ENCODE measurements at places on chromosomes 12 and 14.
A peak's percentile ranks its signal among the peaks of the same experiment; 100 is the strongest.

GRCh38 chr12:75419841-75420240 is 29.0 kb downstream of the GLIPR1L2 start:
- DNase-seq: no peak

- no peak for DNase-seq
Measured at GRCh38 chr12:107196681-107197080, 103.3 kb upstream of the CRY1 start.

DNA sequence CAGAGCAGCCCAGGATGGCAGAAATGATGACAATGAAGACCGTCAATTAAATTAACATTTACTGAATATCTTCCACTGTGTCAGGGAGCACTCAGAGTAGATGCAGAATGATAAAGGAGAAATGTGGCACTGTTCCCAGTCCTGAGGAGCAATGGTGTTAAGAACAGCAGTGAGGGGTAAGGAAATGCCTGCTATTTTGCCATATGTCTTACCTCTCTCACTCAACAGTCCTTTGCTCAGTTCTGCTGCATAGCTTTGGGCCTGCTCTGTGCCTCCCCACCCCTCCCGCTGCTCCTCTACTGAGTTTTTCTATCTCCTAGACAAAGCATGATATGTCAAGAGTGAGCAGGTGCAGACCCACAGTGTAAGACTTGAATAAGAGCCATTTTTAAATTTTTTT is 318.8 kb downstream of the NAV3 start:
- DNase-seq: no peak

GRCh38 chr14:101456246-101457175 is 104.8 kb upstream of the DIO3 start:
- DNase-seq: no peak

DNA sequence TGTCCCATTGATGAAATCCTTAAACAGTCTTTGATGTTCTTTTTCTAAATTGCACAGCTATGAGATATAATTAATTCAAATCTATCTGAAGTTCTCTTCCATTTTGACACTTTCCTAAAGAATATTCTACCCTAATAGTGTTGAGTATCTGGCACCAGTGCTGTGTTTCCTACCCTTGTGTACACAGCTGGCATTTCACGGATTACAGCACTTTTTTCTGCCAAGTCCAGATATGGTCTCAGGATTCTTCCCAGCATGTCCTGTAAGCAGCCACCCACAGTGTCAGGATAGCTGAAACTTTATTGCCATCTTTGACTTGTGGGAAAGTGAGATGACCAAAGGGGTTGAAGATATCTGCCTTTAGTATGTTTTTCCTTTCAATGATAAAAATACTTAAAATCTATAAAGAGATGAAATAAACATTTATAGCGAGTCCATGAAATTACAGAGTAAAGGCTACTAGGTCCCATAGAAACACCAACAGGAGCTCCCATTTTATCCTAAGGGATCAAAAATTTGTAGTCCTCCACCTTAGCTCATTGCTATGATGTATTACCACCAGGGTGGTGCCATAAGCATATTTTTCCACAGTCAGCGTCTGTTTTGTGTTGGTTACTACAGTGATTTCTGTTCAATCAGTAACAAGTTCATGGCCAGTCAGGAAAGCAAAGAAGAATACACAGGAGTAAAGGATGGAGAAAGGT is 96.7 kb downstream of the TRHDE start:
- no peak for DNase-seq

GRCh38 chr12:3496957-3497356 is 6.0 kb downstream of the PRMT8 start:
- DNase-seq: no peak

DNA sequence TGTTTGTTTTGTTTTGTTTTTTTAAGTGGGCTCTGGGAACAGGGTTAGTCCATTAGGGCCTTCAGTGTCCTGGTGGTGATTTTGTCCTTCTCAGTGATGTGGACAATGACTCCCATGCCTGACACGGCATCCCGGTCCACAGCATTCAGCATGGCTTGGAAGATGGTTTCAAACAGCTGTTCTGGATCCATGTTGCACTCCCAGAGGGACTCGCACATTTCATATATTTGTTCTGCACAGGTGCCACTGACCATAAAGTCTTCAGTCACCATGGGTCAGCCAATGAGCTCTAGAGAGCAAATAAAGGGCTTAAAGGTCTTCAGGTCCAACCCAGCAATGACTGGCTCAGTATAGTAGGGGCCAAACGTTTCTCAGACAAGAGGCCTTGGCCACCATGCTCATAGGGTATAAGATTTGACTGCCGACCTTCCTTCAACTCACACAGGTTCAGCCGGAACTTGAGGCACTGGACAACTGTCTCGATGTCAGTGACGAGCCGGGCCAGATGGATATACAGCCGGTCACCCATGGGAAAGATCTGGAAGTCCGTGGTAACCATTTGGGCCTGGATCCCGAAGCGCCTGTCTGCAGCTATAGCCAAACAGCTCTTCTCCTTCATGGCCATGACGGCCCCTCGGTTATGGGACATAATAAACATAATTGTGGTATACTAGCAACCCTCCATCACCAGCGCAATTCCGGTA is 18.0 kb downstream of the OR10P1 start:
- DNase-seq: no peak

GRCh38 chr12:16949871-16950667 is 344.1 kb upstream of the LMO3 start:
- DNase-seq: no peak

DNA sequence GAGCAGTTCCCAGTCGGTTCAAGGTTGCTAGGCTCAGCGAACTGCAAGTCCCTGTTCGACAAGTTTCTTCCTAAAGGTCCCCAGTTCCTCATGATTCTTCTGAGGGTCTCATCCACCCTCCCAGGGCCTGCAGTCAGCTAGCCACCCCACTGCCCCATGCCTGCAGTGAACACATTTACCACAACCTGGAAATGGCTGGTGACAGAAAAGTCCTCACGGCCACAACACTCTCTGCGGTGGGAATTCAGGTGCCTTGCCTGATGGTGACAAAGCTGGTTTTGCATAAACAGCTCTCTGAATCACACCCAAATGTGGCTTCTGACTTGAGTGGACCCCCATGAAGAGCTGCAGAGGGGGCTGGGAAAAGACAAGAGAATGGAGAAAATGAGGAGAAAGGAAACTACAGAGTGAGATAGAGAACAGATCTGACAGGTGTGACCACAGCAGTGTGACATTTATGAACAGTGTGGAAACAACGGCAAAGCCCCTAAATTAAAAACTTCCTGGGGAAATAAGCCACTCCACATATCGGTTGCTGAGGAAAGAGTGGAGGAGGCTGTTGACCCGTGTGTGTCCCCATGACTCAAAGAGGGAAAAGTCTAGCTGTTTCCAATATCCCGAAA is 1.3 kb upstream of the CD27 start:
- DNase-seq: no peak

DNA sequence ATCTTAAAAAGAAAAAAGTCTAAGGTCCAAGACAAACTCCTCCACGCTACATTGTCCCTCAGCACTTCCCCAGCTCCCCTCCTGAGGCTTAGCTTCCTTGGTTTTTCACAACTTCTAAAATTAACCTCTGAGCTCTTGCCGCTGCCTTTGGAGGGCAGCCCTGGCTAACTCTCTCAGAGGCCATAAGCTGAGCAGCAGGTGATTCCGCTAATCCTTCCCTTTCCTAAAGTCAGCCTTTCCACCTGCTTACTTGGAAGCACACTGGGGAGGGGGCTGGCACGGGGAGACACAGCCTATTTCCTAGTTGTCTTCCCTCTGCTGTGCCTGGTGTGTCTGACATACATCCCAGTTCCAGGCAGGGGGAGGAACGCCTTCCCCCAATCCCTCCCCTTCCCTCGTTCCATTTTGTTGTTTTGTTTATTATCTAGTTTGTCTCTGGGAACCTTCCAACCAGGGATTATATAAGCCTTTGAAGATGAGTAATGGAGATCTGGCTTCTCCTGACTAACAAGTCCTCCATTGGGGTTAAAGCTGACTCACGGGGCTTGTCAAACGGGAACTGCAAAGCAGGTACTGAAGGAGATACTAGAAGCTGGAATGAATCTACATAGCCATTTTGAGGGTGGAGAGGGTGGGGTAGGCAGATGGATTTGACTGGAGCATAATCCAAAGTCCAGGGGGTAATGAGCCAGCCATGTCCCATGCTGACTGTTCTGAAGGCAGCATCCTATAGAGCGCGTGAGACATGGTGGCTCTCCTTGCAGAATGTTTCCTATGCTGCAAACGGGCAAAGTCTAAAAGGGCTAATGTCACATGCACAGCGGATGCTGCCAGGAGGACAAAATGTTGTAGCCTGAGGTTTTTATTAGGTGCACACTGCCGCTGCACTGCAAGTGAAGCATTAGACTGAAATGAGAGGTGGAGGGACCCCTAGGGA is 230.8 kb downstream of the FOXN3 start:
- DNase-seq: peak; percentile 53

DNA sequence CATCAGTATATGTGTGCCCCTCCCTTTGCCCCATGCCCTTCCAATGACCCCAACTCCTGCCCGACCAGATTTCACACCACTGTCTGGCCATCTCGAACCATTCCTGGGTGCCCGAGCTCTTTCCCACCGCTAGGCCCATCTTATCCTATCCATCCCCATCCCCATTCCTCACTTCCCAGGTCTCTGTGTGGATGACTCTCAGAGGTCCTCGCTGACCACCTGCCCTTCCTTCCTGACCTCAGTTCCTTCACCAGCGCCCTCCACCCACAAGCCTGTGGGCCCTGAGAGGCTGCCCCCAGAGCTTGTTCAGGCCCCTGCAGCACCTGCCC is 49.1 kb downstream of the CYP46A1 start:
- no peak for DNase-seq

GRCh38 chr14:61125867-61126572 is 145.0 kb downstream of the SLC38A6 start:
- DNase-seq: no peak

- no peak for DNase-seq
Measured at GRCh38 chr12:95723693-95724384, 66.7 kb downstream of the NTN4 start.

DNA sequence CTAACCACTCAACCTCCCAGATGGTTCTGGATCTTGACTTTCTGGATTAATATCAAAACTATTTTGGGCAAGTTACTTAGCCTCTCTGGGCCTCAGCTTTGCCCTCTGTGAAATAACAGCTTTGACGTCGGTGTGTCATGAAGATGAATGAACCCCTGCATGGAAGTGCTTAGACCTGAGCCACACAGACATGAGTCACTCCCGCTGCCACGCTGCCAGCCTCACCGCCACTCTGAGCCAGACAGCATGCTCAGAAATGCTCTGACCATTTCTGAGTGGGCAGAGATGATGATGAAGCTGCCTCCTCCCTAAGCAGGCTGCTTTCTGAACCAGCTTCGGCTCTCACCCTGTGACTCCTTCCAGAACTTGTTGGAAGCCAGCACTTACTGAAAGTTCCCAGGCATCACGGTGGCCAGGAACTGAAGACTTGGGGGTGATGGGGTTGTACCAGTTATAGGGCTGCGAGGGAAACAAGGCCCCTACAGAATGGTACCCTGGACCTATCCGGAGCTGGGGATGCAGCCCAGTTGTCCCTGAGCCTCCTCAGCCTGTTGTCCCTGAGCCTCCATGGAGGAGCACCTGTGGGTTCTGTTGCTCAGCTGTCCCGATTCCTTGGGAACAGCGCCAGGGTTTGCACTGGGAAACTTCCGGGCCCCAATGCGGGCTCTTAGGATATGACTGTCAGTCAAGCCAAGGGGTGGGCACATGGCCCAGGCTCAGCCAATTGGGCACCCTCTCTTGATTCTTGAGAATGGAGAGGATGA is 2.0 kb upstream of the CCDC197 start:
- no peak for DNase-seq

DNA sequence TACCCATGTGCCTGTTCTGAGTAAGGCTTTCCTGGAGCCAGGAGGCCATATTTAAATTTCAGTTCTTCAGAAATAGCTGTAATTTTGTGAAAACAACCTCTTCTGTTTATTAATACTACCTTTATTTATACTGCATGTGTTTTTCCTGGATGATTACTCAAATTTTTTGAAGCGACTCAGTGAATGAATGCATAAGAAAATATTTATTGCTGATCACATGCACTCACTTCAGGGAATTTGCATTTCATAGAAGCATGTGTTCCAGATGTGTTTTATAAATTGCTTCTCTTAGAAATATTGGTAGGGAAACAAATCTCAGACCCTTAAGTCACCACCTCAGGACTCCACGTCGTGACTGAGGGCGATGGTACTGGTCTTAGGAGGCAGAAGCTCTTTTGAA is 21.8 kb upstream of the DCN start:
- no peak for DNase-seq

- DNase-seq: no peak
Measured at GRCh38 chr14:68140806-68141205, 321.2 kb downstream of the RAD51B start.

DNA sequence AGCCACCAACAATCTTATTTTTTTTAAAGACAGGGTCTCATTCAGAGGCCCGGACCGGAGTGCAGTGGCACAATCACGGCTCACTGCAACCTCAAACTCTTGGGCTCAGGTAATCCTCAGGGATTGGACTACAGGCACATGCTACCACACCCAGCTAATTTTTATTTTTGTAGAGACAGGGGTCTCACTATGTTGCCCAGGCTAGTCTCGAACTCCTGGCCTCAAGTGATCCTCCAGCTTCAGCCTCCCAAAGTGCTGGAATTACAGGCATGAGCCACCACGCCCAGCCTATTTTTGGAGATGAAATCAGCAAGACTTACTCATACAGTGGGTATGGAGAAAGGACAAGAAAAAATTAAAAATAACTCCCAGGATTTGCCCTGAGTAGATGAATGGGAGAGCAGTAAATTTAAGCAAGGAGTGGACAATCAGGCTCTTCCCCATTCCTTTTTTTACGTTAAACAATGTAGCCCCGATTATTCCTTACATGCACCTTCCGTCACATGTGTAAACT is 13.2 kb downstream of the FMNL3 start:
- DNase-seq: no peak

DNA sequence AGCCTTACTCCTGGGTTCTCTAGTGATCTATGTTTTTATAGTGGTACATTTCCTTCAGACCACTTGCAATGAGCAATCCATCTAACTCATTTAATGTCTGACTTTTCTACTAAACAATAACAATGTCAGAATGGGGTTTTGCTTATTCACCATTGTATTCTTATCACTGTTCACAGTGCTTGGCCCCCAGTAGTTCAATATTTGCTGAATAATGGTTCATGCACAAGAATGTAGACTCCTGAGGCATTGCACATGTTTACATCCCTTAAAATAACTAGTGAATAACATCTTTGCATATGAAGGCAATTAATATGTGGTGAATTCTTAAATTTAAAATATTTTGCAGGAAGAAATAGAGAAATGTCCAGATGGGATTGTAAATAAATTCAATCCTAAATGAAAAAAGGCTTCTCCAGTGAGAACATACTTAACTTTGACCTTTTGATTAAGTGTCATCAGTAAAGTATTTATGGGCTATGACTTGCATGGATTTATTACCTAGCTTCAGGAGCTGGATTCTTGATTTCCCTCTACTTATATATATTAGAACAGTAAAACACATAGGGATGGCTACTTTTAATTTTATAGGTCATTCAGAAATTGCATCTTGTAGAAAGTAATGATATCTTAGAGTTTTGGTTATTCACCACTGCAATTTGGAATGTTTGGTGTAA is 3.4 kb downstream of the CCER1 start:
- no peak for DNase-seq

GRCh38 chr14:94975366-94975765 is 182.0 kb downstream of the DICER1 start:
- DNase-seq: no peak

- no peak for DNase-seq
Measured at GRCh38 chr12:9948606-9949296, 16.6 kb upstream of the CLEC2A start.

- DNase-seq: no peak
Measured at GRCh38 chr14:55800156-55800785, 220.3 kb downstream of the KTN1 start.

- no peak for DNase-seq
Measured at GRCh38 chr12:48038085-48038484, 33.8 kb upstream of the COL2A1 start.

GRCh38 chr12:6052940-6053329 is 71.5 kb downstream of the VWF start:
- no peak for DNase-seq

All from BE2C (cell line).